Bone marrow (tissue), 2 donors: ENCODE measurements at places on chromosomes 6 and 20.

GRCh38 chr20:12997128-12997655 is 11.6 kb upstream of the SPTLC3 start:
- DNase-seq, result no peak

GRCh38 chr6:1442929-1443328 is 53.6 kb downstream of the FOXF2 start:
- no peak for DNase-seq

DNA sequence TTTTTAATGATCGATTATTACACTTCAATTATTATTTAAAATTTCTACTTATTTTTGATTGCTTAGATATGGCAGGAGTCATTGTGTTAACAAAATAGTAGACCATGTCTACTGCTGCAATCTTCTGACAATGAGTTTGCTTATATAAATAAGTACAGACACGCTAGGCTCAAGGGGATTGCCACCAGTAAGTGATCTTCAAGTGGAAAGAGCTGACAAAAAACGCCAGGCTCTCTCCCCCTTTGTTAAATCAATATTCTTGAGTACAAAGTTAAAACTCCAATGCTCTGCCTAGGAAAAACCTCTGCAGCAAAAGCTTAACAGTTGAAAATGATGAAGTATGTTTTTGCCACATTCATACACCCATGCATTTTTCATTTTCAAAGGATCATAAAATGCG is 738.1 kb downstream of the HDGFL1 start:
- DNase-seq, result no peak

DNA sequence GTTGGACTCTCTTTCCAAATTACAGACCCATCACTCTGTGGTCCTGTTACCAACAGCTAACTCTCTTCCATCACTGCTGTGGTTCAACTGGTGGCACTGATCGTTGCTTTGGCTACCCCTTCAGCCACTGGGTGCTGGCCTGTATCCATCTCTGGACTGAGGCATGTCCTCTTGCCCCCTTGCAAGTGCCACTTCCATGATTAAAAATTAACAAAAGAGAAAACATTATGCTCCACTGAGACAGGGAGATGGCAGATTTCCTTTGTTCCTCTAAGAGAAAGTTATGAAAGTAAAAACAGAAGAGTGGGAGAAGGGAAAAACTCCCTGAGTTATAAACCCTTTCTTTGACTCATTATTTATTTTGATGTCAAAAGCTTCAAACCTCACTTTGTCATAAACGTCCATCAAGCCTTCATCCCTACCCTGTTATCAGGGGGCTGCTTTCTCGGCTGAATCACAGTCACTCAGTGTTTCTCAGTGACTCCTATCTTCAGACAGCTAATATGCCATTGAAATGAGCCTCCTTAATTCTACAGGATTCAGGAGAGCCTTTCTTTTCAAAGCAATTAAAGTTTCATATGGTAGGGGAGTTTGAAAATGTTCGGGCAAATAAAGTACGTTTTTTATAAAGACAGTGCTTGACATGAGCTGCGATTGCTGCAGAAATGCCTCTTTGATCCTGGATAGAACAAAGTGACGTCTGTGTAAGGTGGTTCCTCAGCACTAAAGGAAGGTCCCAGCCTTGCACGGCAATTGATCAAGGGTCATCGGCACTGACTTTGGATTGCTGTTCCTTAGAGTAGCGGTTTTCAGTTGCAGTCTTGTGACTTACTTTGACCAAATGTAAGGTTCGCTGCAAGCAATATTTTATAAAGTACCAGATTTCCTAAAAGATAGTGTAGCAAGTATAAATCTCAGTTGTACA is 49.9 kb upstream of the PBOV1 start:
- no peak for DNase-seq

DNA sequence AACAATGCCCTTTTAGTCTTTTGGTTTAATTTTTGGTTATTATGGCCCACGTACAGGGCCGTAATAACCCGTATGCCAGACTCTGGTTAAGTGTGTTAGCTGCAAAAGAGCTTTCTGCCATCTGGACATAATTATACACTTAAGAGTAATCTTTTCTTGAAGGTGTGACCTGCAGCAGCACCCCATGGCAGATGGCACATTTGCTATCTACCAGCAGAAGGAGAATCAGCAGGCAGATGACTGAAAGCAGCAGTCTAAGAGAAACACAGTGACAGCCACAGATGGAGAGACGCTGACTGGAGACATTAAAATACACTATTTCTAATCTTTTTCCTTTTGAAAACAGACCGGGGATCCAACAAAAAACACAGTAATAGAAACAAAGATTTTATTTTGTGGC is 18.7 kb downstream of the ASF1A start:
- no peak for DNase-seq

DNA sequence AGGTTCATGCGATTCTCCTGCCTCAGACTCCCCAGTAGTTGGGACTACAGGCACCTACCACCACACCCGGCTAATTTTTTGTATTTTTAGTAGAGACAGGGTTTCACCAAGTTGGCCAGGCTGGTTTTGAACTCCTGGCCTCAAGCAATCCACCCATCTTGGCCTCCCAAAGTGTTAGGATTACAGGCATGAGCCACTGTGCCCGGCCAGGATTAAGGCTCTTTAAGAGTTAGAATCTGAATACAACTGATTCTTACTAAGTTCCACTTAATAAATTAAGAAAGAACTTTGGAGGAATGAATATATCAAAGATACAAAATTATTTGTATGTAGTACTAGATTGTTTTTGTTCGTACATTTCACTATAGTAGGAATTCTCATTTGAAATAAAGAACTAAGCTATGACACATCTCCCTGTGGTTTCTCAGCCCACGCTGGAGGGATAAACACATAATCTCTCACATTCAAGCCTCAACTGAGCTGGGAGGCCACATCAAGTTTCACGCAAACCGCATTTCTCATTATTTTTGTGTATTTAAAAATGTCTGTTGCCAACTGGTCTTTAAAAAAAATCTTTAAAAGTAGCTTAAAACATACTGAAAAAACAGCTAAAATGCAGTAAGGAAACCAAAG is 34.2 kb downstream of the DTNBP1 start:
- no peak for DNase-seq

DNA sequence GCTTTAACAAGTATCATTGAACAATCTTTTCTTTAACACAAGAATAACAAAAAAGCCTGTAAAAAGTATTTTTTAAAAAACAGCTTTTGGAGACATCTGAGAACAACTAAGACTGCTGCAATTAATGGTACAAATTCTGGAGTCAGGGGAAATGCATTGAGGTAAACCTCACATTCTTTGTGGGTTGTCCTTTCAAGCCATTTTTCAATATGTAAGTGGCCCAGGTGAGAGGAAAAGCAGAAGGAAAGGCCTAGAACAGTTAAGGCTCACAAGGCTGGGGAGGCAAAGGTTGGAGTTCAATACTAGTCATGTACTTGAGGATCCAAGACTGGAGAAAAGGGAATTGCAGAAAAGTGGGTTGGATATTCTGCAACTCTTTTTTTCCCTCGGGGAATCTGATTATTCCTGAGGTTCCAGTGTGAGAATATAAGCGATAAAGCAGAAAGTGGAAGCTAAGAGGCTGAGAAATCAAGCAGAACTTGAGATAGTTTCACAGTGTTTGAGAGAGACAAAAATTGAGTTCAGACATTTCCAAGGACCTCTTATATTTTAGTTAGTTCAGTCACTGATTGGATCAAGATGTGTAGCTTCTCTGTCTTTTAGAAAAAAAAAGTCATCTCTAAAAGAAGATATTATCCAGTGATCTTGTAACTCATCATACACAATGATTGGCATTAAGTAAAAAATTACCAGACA is 25.0 kb upstream of the TXLNB start:
- DNase-seq, result no peak

- DNase-seq, result no peak
Observed at GRCh38 chr6:105804424-105804823, 281.7 kb upstream of the PRDM1 start.

GRCh38 chr20:21517566-21518277 is 3.9 kb upstream of the NKX2-2 start:
- no peak for DNase-seq

DNA sequence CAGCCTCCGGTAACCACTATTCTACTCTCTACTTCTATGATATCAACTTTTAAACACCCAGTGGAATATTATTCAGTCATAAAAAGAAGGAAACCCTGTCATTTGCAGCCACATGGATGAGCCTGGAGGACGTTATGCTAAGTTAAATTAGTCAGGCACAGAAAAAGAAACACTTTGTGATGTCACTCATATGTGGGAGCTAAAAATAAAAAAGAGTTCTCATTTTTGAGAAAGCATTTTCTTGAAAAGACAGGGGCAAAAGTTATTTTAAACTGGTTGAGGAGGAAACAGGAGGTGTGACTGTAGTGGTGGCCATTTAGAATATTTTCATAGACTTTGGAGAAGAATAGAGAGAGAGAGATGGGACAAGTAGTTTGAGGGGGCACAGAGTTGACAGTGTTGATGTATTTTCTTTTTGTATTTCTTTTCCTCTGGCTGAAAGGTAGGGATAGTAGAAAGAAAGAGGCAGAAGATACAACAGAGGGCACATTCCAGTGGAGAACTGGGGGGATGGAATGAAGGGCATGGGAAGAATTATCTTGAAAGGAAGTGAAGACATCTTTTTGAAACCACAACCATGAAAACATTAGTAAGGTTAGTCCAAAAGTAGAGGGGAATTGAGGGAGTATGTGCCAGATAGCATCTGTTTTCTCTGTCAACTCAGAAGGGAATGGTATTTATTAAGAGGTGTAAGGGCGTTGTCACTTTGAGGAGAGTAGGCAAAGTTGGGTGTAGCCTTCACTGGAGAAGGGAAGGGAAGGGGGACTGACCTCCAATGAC is 181.3 kb upstream of the GMDS start:
- DNase-seq, result no peak

DNA sequence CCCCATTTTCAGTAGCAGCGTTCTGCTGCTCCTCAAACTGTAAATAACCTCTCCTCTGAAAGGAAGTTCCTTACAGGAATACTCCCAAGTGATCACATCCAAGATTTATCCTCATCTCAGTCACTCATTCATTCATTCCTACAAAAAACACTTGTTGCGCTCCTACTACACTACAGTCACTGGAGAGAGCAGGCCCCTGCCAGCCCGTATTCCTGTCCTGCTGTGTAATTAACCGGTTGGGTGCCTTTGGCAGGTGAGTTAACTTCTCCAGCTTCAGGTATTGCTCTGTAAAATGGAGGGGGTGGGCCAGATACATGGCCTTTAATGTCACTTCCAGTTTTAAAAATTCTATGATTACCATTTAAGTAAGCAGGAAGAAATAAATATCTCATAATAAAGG is 15.0 kb upstream of the ZBTB24 start:
- DNase-seq, result no peak

DNA sequence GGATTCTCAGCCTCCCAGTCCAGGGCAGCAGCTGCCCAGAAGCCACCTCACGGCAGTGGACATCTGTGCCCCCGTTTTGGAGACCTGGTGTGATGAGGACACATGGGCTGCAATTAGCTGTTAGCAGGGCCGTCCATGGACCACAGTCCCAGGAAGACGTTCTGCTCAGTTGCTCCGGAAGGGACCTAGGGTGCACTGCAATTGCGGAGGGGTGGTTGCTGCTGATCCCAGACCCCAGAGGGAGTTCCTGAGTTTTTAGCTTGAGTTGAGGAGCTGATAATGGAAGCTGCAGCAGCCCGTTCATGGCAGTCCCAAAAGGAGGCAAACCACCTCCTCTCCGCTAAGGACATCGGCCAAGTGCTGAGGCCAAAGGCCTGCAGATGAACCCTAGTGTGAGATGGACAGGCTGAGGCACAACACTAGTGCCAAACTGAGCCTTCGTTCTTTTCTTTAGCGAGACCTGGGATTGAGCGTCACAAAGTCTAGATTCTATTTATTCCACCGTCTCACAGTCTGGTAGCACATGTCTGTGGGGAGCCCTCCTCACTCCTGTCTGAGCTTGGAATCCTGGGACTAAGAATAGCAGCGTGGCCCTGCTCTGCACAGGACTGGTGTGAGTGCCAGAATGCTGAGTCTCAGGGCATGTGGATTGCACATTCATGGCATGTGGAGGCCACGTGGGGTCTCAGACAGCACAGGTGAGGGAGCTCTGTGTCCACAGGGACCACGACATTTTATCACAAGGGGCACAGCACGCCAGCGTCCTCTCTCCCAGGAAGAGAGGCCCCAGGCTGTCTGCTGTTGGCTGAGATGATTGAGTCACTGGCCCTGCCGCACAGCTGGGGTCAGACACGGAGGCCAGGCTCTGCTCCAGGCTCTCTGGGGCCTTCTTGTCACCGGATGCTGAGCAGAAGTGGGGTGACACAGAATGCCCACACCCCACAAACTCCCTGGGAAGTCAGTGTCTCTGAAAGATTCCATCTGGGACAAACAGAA is 113.4 kb downstream of the PSMB1 start:
- DNase-seq, result no peak

DNA sequence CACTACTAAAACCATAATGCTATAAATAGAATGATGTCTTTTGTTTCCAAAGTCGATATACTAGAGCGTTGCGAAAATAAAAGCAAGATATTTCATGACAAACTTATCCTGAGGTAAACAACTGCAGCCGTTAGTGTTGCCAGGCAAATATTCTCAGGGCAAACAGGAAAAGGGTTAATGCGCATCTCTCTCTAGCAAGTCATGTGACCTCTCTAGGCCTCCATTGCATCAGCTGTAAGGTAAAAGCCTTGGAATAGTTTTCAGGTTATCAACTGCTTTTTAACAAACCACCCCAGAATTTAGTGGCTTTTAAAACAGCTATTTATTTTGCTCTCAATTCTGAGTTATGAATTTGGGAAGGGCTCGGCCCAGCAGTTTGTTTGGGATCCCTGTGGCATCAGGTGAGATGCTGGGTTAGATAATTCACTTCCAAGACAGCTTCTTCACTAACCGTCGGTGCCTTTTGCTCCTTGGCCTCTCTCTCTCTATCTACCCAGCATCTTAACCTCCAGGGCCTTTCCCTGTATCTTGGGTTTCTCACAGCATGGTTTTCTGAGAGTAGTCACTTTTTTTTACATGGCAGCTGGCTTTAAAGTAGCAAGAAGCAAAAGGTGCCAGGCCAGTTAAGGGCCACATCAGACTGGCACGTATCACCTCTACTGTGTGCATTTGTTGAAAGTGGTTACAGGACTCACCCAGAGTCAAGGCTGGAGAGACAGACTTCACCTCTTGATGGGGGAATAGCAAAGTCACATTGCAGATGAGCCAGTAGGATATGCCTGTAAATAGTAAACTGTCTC is 39.2 kb upstream of the LTV1 start:
- DNase-seq, result no peak

DNA sequence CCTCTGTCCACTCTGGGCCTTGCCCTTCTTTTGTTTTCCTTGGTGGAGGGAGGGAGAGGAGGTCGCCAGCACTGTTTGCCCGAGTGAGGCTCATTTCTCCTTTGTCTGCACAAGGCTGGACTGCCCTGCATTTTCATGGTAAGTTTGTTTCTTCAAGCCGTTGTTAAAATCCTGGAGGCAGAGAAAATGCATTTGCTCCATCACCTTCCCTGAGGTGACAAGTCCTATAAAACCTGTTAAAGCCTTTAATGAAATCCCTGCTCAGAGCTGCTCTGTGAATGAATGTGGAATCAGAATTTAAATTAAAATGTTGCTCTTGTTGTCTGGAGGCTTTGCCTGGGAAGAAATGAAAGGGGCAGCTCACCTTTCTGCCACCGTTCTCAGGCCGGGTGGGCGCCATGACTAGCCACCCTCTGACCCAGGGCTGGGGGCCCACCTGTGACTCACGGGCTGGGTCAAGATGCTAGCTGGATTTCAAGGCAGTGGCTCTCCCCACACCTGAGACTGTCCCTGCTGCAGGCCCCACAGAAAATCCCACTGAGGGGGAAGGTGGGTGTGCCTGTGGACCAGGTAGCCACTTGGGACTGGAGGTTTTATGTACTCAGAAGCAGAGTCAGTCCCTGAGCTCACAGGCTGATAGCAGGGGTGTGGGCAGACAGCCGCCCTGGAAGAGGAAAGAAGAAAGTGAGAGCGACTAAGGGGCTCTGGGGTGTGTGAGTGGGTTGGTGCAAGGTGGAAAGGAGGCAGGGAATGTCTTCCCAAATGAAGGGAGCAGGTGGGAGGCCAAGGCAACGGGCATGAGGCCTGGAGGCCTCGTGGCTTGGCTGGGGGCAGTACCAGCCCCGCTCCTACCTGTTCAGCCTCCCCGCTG is 24.0 kb upstream of the MYT1 start:
- no peak for DNase-seq
